Activated CD8-positive, alpha-beta T cell treated with anti-CD3 and anti-CD28 coated beads for 36 hours (primary cell): ENCODE measurements at places on chromosomes 5 and 9.

DNA sequence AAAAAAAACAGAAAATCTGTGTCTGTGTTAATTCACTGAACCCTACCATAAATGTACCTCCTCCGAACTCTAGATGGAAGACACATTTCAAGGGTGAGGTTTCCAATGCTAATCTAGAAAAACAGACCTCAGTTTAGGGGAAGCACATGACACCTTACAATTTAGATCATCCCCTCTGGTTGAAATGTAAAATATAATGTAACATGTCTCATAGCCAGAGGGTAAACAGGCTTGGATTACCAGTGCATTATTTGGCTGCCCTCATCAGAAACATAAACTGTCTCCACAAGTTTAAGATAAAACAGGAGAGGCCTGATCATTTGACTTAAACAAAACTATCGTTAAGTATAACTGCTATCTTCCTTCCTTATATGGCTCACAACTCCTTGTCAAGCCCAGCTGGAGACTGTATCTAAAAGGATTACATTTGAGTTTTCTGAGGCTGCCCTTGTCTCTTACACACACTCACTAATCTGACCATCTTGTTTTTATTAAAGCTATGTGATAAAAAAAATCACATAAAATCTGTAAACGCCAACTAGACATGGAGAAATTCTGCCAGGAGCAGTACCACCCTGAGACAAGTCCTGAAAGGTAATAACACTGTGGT lies 105.7 kb downstream of the LURAP1L start:
- DNase-seq = no peak

DNA sequence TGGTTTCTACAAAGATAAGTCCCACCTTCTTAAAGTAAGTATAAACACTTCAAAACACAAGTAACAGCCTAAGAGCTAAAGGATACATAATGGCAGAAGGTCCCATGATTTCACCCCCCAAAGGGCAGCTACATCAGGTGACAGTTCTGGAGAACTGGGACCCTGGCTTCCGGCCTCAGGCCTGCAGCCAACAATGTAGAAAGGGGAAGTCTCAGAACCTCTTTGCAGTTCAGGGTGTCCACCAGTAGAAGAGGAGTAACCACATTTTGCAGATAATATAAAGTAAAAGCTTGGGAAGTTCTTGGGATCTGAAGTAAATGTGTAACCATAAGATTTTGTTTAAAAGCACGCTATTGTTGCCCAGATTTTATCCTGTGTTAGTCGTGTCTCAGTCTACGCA lies 267.4 kb upstream of the VLDLR start:
- no peak for DNase-seq

DNA sequence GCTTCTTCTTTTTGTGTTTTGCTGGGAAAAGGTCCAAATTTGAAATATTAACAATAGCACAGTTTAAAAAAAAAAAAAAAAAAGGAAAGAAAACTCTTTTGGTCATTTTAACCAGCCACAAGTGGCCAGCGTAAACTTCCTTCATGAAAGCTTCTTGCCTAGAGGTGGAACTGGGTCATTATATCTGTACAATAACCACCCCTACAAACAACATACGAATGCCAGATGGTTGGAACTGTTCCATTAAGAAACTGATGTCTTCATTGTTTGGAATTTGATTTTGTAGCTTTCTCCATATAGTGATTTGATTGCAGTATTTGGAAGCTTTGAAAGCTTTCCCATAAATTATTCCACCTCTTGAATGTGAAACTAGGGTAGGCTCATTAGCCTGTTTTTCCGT lies 18.3 kb upstream of the LPAR1 start:
- no peak for DNase-seq

GRCh38 chr9:127569886-127570401 lies 42.1 kb upstream of the STXBP1 start:
- DNase-seq = peak; percentile 46

DNA sequence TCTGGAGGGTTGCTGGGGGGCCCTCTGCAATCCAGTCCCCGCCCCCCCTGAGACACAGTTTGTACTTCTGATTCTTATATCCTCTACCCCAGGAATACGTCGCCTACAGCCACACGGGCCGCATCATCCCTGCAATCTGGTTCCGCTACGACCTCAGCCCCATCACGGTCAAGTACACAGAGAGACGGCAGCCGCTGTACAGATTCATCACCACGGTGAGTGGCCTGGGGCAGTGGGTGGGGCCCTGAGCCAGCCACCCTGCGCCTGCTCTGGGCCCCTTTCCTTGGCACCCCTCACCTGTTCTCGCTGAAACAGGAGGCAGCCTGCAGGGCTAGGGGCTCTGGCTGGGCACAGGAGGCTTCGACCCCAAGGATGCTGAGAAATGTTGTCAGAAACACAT lies 24.1 kb upstream of the RPL26L1 start:
- DNase-seq = no peak

DNA sequence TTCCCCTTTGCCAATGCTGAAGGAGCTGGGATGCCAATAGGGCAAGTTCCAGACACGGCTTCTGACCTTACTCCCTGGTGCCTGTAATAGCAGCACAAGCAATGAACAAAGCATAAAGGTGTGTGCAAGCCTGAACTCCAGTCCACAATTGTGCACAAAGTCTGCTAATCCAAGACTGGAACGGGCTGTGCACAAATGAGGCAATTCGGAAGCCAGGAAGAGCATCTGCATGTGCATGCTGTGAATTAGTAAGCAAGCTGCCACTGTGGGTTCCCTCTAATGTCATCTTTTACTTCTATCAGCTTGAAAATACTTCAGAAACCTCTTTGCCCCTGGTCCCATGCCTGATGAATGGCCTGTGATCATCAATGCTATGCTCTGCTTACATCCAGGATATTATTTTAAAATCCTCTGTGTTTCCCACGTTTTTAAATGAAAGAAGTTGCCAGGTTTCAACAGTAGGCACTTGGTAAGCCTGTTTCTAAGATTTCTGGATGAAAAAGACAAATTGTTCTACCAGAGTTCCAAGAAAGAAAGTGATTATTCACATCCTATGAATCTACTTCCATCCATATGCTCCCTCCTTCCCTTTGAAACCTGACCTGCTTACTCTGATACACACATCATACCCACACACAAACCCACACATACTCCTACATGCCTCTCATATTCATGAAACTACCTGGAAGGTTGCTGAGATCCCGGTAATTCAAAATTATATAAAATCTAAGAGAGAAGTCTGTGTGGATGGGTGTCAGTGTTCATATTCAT lies 165.7 kb downstream of the KCTD16 start:
- no peak for DNase-seq

DNA sequence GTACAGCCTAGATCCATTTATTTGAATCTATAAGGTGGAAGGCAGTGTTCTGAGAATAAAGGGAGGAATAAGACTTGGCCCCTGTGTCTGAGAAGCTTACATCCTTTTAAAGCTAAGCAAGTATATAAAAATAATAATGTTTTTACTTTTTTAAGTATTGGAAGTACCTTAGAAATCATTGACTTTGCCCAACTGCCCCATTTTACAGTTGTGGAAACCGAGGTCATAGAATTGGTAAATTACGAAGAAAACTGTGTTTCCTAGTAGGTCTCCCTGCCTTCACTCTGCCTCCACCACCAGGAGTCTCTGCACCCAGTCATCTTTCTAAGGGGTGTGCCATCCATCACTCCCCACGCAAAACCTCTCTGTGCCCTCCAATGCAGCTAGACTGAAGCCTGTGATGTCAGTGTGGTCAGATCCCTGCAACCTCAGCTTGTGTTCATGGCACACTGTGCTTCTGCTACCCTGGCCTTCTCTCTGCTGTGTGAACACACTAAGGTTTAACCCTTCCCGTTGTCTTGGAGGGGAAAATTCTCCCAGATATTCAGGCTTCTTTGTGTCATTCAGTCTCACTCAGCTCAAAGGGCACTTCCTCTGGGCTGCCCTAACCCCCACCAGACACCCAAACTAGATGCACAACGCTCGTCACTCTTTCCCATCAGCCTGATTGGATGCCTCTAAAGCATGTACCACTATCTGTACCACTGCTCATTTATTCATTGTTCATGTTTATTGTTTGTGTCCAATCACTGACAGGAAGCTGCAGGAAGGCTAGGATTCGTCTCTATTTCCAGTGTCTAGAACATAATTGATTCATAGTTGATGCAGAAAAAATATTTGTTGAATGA lies 18.2 kb downstream of the ADRB2 start:
- peak; percentile 64 for DNase-seq

GRCh38 chr9:137216188-137216965 lies 5.7 kb downstream of the RNF208 start:
- DNase-seq = no peak

DNA sequence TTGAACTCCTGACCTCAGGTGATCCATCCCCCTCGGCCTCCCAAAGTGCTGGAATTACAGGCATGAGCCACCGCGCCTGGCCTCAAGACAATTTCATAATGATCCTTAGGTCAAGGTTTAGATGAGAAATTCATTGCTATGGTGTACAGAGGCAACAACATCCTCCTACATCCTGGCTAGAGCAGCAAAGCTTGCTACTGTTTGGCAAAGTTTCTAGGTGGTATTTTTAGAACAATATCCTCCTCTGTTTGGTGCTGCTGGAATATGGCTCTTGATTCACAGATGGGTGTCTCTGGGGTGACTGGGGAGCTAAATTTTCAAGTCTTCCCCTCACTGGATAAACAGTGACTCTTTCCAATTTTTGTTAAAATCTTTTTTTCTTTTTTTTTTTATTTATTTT lies 30.6 kb downstream of the CRHBP start:
- DNase-seq = no peak

DNA sequence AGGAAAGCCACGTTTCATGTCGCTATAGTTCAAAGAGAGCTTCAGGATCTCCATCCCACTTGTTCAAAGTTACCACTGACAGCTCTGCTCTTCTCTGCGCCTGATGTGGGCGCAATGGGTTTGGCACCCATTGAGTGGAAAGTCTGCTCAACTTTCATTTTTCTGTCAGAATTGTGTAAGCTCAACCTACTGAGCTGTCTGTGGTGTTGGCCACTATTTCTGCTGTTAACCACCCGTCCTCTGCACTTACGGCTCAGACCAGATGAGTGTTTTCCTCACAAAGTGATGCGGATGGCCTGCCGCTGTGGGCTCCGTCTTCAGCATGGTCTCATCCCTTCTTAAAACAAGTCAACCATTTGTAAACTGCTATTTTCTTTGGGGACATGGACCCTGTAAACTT lies 131.2 kb downstream of the WNK2 start:
- DNase-seq = no peak

DNA sequence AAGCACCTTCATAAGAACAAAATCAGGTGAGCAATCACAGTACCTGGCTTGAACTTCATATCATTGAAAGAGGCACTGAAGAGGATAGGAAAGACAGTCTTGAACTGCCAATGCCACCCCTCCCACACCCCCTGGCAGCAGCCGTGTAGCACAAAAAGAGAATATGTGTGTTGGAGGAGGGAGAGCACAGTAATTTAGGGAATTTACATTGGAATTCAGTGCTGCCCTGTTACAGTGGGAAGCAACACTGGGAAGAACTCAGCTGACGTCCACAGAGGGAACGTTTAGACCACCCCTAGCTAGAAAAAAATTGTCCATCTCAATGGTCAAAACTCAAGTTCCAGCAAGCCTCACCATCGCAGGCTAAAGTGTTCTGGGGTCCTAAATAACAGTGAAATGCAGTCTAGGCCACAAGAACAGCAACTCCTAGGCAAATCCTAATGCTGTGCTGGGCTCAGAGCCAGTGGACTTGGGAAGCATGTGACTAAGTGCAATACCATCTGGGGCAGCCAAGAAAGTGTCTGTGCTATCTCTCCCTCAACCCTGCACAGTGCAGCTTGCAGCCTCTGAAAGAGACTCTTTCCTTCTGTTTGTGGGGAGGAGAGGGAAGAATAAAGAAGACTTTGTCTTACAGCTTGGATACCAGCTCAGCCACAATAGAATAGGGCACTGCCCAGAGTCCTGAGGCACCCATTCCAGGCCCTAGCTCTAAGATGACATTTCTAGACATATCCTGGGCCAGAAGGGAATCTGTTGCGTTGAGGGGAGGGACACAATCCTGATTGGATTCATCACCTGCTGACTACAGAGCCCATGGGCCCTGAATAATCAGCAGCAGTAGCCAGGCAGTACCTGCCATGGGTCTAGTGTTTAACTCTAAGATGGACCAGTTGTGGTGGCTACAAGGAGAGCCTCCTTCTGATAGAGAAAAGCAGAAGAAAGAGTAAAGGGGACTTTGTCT lies 62.1 kb upstream of the VLDLR start:
- DNase-seq = no peak

DNA sequence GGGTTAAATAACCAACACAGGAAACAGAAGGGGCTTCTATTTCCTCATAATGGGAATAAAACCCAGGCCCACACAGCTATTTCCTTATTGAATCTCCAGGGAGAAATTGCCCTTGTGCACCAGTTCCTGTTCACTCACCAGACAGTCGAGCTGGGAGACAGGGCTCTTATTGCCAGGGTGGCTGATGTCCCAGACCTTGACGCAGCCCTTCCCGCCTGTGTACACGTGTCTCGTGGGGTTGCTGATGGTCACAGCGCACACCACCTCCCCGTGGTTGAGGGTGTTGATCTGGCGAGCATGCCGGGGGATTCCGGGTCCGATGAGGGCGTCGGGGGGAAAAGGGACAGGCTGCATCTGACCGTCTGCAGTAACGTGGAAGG lies 96.5 kb downstream of the TLE1 start:
- no peak for DNase-seq

DNA sequence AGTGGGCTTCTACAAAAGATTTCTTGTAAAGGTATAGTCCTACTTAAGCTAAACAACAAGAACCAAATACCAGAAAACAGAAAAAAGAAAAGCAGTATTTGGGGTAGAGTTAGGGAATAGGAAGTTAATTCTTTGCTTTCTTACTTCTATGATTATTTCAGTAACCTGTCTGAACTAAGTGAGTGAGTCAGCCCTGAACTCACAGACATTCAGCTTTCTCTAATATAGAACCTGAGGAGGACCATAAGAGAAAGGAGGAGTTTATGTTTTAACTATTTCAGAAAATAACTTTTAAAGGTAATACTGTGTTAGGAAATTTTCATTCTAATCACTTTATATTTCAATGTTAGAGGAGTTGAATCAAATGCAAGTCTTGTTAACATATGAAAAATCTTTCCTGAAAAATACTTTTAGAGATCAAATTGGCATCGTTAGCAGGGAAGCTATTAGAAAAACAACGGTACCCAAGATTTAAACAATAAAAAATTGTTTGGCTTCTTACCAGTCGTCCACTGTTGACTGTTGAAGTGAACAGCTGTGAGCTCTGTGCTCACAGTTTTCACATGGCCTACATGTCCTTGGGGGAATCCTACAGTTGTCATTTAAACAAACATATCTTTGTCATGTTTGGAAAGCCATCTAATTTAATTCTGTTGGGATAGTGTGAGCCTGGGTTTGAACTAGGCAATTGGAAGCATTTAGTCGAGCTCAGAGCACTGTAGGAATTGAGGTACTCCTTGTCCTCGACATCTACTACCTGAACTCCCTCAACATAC lies 19.9 kb upstream of the ZFAND5 start:
- no peak for DNase-seq

DNA sequence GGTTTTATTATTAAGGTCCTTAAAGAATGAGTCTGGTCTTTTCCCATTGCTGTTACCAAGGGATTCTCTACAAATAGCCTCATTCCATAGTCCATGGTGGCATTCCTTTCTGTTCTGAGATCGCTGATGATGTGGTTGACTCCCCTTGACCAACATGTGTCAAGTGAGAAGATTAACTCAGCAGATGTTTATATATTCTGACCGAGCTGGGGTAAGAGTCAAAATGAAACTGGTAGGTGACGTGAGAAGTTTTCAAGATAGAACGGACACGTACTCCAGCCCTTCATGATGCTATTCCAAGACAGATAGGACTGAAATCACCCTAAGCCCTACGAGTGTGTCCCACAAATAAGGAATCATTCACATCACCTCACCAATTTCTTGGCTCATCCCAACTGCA lies 155.5 kb upstream of the WWC1 start:
- no peak for DNase-seq
